NCI-H1105 treated with DMSO at 0.1 percent for 48 hours (cell line): ENCODE measurements at places on chromosomes 16 and 17.

DNA sequence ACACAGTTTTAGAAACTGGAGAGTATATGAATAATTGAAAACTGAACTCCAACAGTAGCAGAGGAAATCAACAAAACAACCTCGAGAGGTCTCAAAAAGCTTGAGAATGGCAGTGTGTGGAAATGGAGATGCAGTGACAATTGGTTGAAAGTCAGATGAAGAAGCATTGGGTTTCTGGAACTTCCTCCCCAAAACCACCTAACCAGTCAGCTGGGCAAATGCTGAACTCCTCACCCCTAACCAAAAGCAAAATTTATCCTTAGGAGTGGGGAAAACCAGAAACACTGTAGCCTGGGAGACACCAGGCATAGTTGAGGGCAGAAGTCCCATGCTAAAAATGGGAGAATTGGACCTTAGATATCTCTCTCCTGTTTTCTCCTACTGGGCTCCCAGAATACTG is 109.9 kb downstream of the TANC2 start:
- no peak for DNase-seq

GRCh38 chr17:82272495-82273326 is 789 bp downstream of the CSNK1D start:
- no peak for DNase-seq

- DNase-seq: no peak
Observed at GRCh38 chr17:2705263-2705662, 6.3 kb downstream of the CLUH start.

DNA sequence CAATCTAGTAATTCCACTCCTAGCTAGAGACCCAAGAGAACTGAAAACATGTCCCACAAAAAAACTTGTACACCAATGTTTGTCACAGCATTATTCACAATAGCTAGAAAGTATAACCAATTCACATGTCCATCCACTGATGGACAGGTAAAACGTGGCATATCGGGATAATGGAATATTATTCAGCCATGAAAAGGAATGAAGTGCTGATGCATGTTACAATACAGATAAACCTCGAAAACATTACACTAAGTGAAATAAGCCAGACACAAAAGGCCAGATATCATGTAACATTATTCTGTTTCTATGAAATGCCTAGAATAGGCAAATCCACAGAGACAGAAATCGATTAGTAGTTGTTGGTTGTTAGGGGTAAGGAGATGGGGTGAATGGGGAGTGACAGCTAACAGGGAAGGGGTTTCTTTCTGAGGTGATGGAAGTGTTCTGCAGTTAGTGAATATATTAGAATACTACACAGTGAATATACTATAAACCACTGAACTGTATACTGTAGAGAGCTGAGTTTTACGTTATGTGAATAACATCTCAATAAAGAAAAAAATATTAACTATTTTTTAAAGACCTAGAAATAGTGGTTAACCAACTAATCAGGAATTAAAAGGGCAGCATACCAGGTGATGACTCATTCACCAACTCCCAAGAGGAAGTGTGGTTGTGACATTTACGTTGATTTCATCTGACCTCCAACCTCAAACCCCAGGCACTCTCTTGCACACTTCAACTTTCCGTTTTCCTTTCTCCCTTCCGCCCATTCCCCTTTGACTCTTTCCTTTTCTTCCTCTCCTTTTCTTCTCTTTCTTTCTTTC is 48.6 kb downstream of the GAS7 start:
- DNase-seq: no peak

- no peak for DNase-seq
Observed at GRCh38 chr16:19132898-19133297, 19.1 kb downstream of the ITPRIPL2 start.

DNA sequence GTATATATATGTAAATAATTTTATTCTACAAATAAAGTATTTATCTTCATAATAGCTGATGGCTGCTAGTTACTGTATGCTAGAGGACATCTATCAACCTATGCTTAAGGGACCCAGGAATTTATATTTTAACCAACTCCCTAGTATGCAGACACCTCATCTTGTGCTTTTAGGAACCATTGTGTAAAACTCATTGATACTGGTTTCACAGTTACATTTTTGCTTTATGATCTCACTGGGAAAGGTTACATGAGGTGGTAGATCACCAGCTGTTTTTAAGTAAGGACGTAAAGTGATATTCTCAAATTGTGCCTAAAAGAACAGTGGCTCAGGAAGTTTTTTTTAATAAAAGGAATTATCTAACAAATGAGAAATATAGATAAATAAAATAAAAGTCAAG is 56.4 kb downstream of the VMP1 start:
- DNase-seq: no peak

DNA sequence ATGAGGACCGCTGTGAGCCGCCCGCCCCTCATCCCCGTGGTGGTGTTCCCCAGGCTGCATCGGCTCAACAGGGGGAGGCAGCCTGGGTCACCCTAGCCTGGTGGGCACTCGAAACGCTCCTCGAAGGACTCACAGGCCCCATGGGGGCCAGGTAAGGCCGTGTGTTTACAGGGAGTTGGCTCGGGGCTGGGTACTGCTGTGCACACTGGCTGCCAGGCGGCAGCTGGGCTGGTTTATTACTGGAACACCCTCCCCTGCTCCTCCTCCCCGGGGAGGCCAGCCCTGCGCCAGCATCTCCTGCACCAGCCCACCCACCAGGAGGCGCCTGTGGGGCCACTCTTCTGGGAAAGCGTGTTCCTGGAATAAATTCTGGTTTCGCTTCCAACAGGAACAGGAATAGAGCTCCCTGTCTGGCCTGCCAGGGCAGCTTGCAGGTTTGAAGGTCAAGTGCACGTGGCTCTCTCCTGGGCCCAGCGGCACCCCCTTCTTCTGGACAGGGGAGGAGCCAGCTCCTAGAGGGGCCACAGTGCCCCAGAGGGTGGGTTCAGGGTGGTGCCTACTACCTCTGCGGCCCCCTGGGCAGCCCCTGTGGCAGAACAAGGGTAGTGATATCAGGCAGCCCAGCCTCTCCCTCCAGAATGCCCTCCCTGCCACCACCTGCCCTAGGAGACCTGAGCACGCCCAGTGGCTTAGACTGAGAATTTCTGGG is 11.3 kb downstream of the MCRIP1 start:
- DNase-seq: no peak

GRCh38 chr17:14032234-14032633 is 37.1 kb upstream of the COX10 start:
- DNase-seq: no peak

DNA sequence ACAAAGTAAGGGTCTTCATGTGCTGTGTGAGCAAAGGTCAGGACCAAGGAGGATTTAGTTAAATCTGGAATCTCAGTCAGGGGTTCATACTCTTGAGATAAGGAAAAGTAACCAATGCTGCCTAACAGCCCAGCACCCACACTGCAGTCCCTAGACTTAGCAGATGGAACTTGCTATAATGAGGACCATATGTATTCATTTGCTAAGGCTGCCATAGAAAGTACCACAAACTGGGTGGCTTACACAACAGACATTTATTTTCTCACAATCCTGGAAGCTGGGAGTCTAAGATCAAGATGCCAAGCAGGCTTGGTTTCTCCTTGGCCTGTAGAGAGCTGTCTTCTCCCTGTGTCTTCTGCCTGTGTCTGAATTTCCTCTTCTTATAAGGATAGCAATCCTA is 20.8 kb downstream of the ZP2 start:
- DNase-seq: no peak

DNA sequence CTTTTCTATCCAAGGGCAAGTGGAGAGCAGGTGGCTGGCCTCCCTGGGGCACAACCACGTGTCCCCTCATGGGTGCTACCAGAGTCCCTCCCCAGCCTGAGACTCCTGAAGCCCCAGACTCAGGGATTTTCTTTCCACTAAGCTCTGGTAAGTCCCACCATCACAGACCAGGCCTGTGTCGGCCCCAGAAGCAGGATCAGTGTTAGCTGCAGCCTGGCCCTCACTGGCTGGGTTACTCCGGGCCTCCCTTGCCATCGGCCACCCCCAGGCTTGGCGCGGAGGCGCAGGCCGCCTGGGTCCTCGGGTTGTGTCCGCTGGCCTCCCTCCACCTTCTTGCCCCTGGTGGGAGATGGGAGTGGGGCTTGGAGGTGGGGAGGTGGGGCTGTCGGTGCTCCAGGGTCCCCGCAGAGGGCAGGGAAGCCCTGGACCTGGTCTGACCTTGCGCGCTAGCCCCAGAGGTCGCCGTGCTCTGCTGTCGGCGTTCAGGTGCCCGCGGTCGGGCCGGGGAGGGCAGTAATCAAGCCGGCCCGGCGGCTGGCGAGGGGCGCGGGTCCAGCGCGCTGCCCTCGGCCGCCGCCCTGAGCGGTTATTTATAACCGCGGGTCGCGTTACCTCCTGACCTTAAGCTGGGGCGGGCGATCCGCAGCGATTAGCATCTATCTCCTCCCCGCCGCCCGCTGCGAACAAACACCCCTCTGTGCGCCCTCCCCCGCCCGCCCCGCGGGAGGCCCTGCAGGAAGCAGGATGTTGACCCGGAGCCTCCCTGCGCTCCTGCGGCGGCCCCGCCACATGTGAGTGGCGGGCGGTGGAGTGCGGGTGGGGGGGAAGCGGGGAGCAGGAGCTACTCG is 78.1 kb upstream of the TOB1 start:
- DNase-seq: peak; percentile 41

DNA sequence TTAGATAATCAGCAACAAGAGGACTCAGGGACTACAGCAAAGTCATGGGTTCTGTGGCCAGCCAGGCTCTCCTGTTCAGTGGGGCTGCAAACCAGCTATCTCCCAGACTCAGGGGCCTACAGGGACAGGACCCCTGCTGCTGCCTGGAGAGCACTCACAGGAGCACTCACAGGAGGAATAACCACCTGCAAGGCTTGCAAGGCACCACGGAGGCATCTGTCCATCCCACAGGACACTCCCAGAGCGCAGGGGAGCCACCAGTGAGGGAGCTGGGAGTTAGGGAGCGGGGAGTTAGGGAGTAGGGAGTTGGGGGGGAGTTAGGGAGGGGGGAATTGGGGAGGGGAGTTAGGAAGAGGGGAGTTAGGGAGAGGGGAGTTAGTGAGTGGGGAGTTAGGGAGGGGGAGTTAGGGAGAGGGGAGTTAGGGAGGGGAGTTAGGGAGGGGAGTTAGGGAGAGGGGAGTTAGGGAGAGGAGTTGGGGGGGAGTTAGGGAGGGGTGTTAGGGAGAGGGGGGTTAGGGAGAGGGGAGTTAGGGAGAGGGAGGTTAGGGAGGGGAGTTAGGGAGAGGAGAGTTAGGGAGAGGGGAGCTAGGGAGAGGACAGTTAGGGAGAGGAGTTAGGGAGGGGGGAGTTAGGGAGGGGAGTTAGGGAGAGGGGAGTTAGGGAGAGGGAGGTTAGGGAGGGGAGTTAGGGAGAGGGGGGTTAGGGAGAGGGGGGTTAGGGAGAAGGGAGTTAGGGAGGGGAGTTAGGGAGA is 5.7 kb downstream of the CANT1 start:
- no peak for DNase-seq

DNA sequence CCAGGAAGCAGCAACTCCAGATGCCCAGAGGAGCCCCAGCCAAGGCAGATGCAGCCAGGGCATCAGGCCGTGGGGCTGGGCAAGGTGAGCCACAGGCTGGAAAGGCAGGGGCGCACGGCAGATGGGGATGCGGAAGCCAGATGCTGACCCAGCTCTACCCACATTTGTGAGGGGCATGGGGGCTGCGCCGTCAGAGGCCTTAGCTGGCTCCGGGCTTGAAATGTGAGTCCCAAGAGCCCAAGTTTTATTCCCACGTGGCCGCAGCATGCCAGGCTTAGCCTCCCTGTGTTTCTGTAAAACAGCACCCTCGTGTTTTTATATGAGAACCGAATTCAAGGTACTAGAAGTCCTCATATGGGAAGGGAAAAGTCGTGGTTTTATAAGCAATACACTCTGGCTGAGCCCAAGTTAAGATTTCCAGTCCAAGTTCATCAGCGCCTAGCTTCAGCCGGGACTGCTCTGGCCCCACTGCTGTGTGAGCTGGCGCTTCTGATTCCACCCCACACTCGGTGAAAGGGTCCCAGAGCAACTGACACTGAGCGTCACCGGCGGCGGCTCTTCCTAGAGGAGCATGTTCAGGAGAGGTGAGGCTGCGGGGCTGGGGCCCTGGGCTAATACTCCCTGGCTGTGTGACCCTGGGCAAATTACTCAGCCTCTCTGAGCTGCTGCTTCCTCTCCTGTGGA is 6.7 kb upstream of the C16orf95 start:
- no peak for DNase-seq

GRCh38 chr16:81713295-81713772 is 65.8 kb upstream of the PLCG2 start:
- no peak for DNase-seq

DNA sequence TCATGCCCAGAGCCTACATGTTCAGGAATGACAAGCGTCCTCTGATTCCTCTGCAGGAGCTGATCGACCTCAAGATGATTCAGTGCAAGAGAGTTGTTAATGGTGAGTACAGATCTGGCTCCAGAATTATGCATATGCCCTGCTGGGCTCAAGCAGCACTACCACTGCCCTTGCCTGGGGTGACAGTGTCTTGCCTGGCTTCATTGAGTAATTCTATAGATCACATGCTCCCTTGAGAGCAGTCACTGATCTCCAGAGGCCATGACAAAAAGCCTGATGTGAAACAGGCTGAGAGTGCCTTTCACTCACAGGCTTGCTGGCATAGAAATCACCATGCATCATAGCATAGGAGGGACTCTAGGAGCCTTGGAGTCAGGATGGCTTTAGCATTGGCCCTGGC is 26.4 kb downstream of the DUS2 start:
- no peak for DNase-seq

- peak; percentile 1 for DNase-seq
Observed at GRCh38 chr16:84266451-84266850, 26.6 kb upstream of the KCNG4 start.

DNA sequence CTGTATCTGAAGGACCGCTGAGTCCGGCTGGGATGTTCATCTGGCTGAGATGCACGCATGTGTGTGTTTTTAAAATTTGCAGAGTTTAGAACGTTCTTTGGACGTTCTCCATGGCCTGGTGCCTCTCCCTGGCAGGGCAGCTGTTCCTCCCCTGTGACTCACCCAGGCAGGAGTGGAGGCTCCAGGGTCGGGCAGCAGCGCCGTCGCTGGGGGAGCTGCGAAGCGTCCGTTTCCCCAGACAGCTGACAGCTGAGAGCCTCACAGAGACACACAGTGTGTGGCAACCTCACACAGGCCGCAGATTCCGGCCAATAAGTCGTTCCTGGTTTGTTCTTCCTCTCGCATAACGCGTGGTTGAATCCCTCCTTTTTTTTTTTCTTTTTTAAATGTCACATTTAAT is 80.6 kb downstream of the OR1D5 start:
- no peak for DNase-seq

DNA sequence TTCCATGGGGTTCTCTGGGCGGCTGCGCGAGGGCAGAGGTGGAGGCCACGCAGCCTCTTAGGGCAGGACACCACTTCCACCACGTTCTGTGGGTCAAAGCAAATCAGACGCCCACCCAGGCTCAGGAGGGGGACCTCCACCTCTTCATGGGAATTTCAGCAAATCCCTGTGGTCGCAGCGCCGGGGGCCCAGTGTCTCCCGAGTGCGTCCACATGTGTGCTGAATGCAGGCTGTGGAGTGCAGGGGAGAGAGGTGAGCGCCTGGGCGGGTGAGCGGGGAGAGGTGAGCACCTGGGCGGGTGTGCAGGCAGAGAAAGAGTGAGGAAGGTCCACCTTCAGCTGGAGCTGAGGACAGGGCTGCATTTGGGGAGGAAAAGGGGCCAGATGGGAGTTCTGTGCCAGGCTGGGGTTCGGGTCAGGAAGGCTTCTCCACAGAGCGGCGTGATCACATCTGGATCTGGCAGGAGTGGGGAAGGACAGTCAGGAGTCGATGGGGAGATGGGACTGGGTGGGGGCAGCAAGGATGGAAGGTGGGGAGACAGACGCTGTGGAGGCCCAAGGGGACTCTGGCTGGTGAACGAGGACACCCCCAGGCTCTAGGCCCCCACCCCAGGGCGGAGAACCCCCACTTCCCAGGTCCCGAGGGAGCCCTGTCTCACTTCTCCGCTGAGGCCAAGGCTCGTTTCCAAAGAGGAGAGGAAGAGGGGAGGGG is 36.8 kb upstream of the CBFA2T3 start:
- DNase-seq: no peak

- DNase-seq: peak; percentile 20
Observed at GRCh38 chr17:4934173-4934979, 2.3 kb downstream of the GP1BA start.
